ENCODE measurements at places on chromosomes 13 and 19.

DNA sequence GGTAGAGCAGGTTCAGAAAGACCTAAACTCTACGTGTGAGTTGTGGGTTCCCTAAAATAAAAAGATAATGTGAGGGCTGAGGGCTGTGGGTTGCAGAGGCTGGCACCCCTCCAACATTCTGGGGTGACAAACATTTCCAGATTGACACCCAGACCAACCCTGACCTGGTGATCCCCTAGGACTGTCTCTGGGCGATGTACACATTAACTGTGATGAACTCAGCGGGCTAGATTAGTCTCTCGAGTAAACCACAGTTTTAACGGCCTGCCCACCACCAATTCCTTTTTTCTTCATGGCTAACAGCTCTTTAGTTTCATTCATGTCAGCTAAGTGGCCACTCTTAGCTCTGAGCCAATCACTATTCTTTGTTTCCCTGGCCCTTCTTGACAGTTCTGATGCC, 24.8 kb downstream of the SIAH3 start:
- DNase-seq, result no peak

GRCh38 chr13:109330123-109330522, 456.3 kb downstream of the IRS2 start:
- no peak for DNase-seq

- no peak for DNase-seq
Measured at GRCh38 chr19:10965398-10965797, 4.6 kb downstream of the SMARCA4 start.

DNA sequence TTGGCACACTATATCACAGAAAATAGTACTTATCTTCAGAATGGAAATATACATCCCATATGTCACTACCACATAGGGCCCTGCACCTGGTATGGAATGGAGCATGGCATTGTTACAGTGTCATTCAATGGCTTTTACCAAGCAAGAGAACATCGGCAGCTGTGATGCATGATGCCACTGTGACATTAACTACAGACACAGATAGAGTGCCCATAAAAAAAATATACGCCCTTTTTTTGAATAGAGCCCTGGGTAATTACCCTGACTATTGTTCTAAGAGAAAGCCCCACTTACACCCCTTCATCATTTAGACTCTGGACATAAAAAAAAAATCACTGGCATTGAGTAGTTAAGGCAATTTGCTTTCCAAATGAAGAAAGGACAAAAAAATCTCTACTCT, 320.3 kb downstream of the DNAJC15 start:
- no peak for DNase-seq

- DNase-seq, result no peak
Measured at GRCh38 chr13:106494506-106494905, 41.0 kb downstream of the EFNB2 start.

GRCh38 chr13:42895776-42896175, 96.3 kb downstream of the EPSTI1 start:
- DNase-seq, result no peak

DNA sequence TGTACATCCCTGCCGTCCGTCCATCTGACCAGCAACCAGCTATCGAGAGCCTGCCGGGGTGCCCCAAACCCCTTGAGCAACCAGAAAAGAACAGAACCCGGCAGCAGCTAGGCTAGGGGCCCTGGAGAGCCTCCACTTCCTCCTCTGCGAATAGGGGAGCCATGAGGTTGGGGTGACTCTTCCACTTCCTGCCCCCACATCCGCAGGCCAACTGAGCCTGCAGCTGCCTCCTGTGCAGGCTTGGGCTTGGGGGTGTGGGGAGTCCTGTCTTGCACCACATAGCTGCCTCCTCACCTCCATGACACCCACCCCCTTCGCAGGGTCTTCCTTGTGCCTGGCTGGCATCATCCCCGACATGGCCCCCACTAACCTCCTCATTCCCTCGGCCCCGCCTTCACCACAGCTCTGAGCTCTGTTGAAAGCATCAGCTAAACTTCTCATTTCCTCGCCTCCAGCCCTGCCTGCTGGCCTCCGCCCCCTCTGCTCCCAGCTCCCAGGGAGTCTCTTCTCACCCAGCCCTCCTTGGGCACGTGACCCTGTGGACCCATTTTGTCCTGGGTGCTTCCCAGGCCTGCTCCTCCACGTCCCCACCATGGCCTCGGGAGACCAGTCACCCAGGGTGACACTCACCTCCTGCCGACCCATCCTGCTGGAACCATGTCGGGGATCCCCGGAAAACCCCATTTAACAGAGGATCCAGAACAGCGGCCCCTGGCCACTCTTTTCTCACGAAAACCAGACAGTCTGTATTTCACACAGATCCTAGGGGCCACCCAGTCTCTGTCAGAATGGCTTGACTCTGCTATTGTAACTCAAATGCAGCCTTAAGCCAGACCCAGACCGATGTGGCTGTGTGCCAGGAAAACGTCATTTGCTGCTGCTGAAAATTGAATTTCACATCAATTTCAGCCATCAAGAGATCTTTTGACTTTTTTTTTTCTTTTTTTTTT, 50.4 kb downstream of the MYO9B start:
- DNase-seq, result no peak

DNA sequence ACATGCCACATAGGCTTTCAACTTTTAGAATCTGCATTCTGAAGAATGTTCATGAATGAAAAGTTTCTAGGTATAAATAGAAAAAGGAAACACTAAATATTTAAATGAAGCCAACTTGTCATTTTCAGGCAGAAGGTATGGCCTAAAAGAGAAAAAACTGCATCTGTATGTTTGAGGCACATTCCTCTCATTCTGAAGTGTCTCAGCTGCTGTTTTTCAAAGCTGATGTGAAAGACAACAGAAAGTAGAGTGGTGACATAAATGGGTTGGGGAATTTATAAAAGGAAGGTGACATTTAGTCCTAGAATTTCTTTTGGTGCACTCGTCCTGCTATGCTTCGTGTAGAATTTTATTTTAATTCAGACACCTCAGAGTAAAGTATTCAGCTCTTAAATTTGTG, 539.6 kb upstream of the SLITRK5 start:
- DNase-seq, result no peak

DNA sequence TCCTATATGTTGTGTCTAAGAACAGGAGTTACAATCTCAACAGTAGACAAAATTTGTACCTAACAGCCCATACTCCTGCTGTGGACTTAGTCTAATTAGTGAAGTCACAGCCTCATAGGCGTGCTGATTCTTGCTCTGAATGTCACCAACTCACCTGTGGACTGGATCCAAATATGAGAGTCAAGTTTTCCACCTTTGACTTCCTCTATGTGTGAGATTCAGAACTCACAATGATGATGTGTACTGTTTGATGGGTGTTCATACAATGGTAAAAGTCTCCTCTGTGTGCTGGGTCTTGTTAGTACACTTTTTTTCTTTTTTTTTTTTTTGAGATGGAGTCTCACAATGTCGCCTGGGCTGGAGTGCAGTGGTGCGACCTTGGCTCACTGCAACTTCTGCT, 7.8 kb upstream of the ZNF91 start:
- DNase-seq, result no peak

DNA sequence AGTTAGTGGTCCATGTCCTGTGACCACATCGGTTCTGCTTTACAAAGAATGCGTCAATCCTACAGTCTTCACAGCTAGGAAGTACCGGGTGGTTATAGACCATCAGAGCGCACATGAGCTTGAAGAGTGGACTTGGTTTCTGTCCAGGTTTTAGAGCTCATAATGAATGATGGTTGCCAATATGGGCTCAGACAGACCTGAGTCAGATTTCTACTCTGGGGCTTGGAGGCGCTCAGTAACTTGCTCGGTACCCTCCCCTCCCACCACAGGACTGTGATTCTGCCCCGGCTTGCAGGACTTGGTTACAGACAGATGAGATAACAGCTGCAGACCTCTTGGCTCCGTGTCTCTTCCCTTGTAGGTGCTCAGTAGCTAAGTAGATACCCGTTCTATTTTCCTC, 284.7 kb downstream of the TSHZ3 start:
- no peak for DNase-seq

Data from LoVo (cell line).